ENCODE measurements at places on chromosomes 13 and 19.

- no peak for DNase-seq
Measured at GRCh38 chr13:40309881-40310280, 356.6 kb downstream of the FOXO1 start.

GRCh38 chr19:47419030-47419783 is at the start of gene MEIS3:
MEIS3 (minus strand) TSS chr19:47419527; CDS start chr19:47419081, 446 bp downstream.
- DNase-seq, result no peak

GRCh38 chr13:29914581-29914980 is 64.2 kb upstream of the UBL3 start:
- no peak for DNase-seq

DNA sequence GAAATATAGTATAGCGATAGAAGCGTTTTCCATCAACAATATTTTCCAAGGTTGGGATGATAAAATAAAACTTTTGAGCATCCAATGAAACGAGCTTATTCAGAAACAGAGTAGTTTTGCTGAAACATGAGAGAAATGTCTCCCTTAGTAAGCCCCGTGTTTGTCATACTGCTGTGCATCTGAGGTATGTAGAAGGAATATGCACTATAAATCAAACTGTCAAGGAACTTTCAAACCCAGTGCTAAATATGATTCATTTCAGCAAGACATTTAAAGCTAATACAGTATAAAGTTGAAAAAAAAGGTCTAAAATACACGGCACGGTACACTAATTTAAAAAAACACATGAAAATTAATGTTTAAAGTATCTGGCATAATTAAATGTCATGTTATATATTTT is 546.2 kb downstream of the SLITRK5 start:
- DNase-seq, result no peak

DNA sequence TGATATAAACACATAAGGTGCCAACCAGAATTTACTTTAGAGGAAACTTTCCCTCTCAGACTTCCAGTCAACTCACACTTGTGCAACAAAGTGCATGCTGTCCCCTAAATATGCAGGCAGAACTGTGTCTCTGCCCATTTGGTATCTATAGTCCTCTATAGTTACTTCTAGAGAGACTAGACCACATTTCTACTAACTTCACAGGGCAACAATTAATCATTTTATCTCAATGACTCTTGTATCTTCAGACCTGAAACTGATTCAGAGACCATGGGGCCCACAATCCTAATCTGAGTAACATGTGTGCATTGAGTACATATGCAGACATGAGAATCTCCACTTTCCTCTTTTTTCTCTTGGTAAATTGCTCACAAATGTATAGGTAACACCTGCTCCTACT is 158.1 kb downstream of the ZNF486 start:
- no peak for DNase-seq

DNA sequence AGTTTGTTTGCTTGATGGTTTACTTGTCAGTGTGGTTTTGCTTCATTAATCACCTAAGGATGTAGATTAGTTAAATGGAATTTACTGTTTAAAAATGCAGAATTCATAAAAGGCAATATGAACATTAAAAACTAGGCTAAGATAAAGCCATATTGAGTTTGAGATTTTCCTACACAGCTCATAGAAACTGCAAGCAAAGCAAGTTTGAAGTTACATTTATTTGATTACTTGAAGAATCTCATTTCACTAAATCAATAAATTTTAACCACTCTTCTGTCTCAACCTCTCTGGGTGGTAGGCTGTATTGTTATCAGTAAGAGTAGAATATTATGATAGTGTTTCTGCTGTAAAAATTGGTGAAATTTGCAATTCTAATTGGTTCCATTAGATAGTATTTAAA is 1180.7 kb upstream of the SLC10A2 start:
- DNase-seq, result no peak

DNA sequence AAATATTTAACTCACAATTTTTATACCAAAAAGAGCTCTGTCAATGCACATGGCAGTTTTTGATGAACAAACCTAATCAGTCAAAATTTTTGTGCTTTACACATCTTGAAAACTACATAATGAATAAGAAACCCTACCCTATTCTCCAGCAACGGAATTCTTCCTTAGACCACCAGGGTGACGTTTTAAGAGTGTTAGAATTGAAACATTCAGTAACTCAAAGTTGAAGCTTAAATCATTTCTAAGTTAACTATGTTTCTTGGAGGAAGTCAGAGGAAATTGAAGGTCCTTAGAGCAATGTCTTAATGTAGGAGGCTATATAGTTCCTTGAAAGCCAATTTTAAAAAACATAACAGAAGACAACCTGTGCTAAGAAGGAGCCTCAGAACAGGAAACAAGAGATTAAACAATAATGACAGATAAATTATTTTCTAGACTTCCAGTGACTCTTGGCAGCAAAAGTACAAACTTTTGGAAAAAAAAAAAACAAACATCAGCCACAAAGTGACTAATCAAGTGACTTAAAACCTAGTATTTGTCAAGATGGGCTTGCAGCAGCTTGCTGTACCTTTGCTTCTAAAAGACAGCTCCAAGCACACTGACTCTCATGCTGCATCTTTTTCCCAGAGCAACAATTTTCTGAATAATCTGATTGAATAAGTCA is 6.2 kb downstream of the SPRY2 start:
- DNase-seq, result no peak

GRCh38 chr13:89968470-89968869 is 1379.0 kb upstream of the MIR17HG start:
- no peak for DNase-seq

GRCh38 chr19:34171539-34171876 is 796 bp upstream of the LSM14A start:
- no peak for DNase-seq

DNA sequence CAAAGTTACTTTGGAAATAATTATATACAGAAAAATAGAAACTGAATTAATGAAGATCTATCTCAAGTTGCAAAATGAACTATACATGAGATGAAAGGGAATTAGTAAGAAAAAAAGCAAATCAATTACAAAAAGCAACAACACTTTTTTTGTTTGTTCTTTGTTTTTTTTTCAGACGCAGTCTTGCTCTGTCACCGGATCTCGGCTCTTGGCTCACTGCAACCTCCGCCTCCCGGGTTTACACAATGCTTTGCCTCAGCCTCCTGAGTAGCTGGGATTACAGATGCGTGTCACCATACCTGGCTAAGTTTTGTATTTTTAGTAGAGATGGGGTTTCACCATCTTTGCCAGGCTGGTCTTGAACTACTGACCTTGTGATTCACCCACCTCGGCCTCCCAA is 2.2 kb downstream of the ZNF415 start:
- no peak for DNase-seq

- DNase-seq, result no peak
Measured at GRCh38 chr19:12720851-12721655, 2.7 kb downstream of the TNPO2 start.

DNA sequence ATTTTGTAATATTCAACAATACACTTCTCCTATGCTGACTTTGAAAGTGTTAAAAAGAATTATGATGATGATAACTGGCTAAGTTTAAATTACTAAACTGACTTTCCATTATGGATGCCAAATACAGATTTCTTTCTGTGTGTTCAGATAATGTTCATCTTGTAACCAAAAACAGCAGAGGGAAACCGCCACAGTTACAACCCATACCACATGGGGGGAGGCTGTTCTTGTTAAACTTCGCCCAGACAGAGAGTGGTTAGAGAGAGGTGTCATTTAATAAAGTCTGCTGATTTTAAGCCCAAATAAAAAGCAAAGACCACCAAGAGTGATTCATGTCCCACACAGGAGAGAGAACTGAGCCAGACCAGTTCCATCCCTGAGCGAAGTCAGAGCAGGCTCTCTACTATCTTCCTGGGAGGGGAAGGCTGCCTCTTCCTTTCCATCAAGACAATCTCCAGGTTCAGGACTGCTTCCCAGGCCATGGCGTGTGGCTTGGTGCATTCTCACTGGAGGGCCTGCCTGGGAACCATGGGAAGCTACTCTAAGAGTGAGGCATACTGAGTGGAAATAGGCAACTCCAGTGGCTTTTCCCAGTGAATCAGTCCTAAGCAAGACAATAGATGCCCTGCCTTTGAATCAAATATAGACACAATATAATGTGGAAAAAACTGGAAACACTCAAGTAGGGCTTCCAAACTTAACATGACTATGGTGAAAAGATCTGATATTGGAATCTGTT is 18.2 kb downstream of the EFNB2 start:
- DNase-seq, result no peak

- DNase-seq, result no peak
Measured at GRCh38 chr13:32984857-32985626, 31.2 kb upstream of the KL start.

GRCh38 chr13:93635616-93636032 is 409.0 kb downstream of the GPC6 start:
- DNase-seq, result no peak

GRCh38 chr13:30268673-30269072 is 38.7 kb downstream of the KATNAL1 start:
- DNase-seq, result no peak

GRCh38 chr13:20270163-20270865 is 38.2 kb upstream of the GJB6 start:
- DNase-seq, result no peak

GRCh38 chr19:16577531-16577985 is 5.3 kb upstream of the SLC35E1 start:
- no peak for DNase-seq

DNA sequence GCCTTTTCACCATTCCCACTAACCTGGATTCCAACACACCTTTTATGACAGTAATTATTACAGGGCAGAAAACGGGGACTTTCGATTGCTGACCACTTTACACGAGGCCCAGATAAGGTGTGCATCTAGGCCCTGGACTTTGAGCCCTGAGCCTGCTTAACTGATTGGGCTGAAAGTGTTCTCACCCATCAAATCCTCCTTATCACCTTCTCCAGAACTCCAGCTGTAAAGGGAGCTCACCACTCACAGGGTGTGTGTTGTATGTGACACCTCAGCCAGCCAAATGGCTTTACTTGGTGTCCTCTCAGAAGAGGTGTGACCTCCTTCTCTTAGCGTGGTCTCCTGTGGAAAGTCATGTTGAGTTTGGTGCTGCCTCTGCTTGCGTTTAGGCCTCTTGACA is 36.5 kb downstream of the SIPA1L3 start:
- DNase-seq, result no peak

GRCh38 chr13:25920931-25921330 is 130.9 kb downstream of the SHISA2 start:
- no peak for DNase-seq

Data from right atrium auricular region (tissue), 2 donors.